ENCODE measurements at places on chromosomes 5 and 9. TPM values are rescaled to one million over a fixed set of nuclear protein-coding genes. Genes with fewer than 3 reads are reported as not detected.

Gene C9
- 0.84 TPM for total RNA-seq

Gene GRM6
- total RNA-seq = not detected

Gene PTGR1
- total RNA-seq = 31.5 TPM

Gene MAMDC2
- total RNA-seq = 41.0 TPM

Gene GGTA1
- 0.38 TPM for total RNA-seq

Gene RPS14
- total RNA-seq = 4,534 TPM

Gene GAPT
- not detected for total RNA-seq

Gene CATSPER3
- 0.85 TPM for total RNA-seq

Gene SLC6A7
- total RNA-seq = not detected

Gene SPATA31A3
- total RNA-seq = not detected

Gene CDHR2
- total RNA-seq = not detected

Gene HAVCR1
- total RNA-seq = not detected

Gene GLRA1
- not detected for total RNA-seq

Gene SIT1
- total RNA-seq = 0.43 TPM

Gene CA9
- 1.6 TPM for total RNA-seq

Gene CDH9
- total RNA-seq = not detected

DNA sequence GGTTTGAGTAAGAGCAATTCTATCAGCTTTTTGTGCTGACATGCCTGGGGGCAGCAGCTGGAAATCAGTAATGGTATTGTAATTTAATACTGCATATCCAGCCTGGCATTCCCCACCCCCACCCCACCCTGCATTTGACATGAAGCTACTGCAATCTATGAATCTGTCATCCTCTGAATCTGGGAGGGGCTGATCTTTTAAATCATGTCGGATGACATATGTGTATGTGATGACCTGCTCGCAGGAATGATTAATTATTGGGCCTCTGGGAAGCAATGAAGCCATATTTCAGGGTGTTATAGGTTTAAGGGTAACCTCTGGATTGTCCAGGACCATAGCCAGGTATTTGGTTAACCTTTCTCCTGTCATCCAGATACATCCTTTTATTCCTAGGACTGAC, 64.6 kb upstream of the RASGRF2 start:
- no peak for DNase-seq

- DNase-seq = no peak
Measured at GRCh38 chr9:105751761-105752160, 57.4 kb downstream of the TMEM38B start.

- no peak for DNase-seq
Measured at GRCh38 chr5:2373631-2374030, 377.8 kb downstream of the IRX2 start.

GRCh38 chr9:138122201-138122600, 244.6 kb downstream of the CACNA1B start:
- DNase-seq = no peak

DNA sequence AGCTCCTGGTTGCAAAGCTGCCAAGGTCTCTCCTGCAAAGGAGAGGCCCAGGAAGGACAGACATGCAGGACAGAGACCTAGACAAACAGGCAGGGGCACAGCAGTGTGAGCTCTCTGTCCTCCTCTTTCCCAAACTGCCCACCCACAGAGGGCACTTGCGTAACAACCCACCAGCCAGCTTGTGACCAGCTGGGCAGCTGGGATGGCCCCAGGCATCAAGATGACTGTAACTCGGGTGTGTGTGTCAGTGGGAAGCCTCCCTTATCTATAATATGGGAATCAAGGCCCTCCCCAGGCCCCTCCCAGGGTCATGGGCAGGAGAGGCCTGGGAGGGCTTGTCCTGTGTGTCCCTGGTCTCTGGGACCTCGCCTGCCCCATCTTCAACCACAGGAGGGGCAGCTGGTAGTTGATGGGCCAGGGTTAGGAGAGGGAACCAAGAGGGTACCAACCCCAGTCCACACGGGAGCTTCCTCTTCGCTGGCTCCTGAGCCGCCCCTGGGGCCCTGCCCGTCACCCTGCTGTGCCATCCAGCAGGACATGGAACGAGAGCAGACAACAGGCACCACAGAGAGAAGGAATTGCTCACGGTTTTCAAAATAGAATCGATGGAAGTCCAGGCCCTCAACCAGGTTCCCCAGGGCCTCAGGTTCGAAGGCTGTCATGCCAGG, 37.9 kb downstream of the SLC6A7 start:
- DNase-seq = no peak

- DNase-seq = no peak
Measured at GRCh38 chr5:73266176-73266738, 93.3 kb downstream of the TMEM174 start.

GRCh38 chr9:71929223-71929622, 17.8 kb downstream of the C9orf85 start:
- no peak for DNase-seq

DNA sequence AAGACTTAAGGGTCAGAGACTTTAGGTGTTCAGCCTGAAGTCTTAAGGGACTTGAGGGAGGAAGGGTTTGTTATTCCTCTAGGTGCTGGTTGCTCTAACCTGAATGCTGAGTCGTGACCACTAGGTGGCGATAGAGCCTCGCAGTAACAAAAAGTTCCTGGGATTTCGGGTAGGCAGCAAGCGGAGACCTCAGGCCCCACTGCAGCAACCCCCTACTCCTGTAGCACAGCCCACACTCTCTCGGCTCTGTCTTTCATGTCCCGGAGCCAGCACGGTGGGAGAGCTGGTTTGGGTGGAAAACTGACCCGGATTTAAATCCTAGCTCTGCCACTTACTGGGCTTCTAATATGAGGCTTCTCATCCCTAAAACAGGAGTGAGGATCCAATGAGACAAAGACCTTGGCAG, 100.3 kb upstream of the PANK3 start:
- DNase-seq = peak; percentile 65

- no peak for DNase-seq
Measured at GRCh38 chr9:137444106-137444790, 3.1 kb upstream of the ENTPD8 start.

GRCh38 chr5:126199467-126199866, 223.7 kb upstream of the GRAMD2B start:
- DNase-seq = no peak

GRCh38 chr5:14244721-14245120, 101.6 kb downstream of the TRIO start:
- DNase-seq = no peak

DNA sequence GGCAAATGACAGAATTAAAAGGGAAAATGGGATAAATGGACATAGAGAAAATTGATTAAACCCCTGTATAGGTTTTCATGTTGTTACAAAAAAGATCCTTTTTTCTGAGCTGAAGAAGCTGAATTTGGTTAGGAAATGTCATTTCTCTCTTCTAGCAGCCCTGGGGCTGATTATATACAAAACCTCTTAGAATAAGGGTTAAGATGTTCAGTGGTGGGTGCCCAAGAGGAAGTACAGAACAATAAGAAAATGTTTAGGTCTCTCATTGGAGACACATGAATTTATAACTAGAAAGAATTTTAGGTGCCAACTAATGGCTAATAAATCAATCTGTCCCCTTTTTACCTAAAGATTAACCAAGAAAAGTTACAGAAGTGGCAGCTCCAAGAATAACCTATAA, 14.2 kb downstream of the ABHD17B start:
- DNase-seq = no peak

DNA sequence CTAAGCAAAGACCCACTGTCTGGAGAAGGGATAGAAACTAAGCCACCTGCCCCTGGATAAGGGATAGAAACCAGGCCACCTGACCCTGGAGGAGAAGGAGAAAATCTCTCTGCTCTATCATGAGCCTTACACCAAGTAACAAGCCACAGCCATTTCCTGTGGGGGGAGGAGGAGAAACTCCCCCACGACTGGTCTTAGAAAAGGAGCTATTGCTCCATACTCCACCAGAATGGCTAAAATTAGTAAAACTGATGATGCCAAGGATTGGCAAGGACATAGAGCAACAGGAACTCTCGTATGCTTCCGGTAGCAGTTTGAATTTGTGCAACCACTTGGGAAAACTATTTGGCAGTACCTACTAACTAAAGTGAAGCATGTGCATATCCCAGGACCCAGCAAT, 70.8 kb downstream of the ACTL7B start:
- no peak for DNase-seq

DNA sequence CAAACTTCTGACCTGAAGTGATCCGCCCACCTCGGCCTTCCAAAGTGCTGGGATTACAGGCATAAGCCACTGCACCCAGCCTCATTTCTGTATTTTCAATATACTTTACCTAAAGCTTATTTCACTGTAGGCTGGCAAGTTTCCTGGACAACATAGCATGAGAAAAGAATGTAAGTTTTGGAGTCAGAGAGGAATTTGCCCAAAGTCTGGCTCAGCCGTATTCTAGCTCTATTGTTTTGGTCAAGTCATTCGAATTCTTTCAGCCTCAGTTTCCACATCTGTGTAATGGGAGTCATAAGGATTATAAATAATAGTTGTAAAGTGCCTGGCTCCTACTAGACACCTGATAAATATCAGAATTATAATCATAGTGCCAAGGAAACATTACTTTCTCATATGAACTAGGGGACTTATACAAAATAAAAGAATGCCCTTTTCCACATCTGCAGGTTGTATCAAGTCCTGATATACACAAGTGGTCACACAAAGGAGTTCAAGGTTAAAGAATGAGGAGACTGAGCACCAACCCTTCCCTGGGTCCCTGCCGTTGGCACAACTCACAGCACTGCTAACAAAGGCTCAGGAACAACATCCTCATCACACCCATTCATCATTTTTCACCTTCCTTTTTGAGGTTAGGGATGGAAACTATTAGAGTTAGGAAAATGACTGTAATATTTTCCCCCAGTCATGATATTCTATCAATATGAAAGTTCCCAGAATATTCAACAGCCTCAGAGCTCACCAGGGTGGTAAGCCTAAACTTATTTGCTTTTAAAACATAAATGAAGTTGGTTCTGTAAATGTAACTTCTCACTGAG, 34.6 kb upstream of the RAI14 start:
- no peak for DNase-seq

DNA sequence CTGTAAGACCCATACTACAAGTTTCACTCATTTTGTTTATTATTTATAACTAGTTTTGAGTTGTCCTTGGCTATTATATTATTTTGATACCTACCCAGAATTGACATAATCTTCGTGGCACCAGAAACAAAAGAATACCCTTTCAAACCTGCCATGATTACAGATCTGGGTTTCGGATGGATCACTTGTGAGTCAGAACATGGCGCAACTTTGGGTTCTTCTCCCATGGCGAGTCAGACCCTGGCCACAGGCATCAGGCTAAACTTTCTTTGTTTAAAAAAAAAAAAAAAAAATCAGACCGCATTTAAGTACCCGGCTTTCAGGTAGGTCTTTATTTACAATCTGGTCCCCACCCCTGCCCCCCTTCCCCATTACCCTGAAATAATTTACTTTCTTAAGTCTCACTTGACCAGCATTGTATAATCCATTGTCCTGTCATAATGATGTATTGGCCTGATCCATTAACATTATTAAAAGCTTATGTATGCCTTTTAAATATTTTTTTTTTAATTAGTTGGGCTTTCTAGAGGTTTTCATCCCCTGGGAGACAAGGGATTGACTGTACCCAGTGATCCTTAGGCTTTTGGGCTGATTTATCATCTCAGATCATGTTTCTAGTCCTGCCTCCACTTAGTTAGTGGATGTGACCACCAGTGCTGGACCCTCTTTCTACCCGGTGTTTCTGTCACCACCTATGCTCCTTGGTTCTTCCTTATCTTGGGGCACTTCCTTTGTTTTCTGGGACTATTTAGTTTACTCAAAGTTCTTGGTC, 43.9 kb downstream of the F2RL2 start:
- DNase-seq = no peak

DNA sequence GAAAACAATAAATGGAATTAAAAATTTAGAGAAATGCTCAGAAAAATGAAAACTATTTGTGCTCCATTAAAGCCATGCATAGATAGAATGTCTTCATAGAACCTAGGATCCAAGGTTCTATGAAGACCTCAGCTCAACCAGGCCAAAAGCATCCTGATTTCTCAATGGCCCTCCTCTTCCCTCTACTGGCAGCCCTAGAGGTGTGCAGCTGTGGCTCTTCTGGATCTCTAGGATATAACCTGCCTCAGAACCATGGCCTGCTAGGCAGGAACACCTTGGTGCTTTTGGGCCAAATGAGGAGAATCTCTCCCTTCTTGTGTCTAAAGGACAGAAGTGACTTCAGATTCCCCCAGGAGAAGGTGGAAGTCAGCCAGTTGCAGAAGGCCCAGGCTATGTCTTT, 15.1 kb downstream of the IFNA1 start:
- no peak for DNase-seq

- DNase-seq = no peak
Measured at GRCh38 chr5:72325566-72326305, 5.6 kb downstream of the PTCD2 start.

DNA sequence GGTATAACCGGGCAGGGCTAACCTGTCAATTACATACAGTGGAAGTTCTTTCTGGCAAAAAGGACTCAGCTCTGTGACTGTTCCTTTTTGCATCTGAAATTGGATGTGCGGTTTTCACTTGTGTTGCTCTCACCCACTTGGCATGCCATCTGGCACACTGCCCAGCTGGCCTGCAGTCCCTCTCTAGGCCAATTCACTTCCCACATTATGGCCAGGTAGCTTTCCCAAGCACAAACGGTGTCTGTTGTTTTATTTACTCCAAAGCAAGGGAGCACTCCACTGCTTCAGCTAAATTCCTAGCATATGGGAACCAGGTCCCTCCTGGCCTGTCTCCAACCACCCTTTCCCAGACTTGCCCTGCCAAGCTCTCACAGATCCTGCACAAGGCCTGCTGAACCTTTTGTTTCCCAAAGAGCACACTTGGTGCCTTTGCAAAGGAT, 132.5 kb downstream of the SEMA6A start:
- DNase-seq = no peak

DNA sequence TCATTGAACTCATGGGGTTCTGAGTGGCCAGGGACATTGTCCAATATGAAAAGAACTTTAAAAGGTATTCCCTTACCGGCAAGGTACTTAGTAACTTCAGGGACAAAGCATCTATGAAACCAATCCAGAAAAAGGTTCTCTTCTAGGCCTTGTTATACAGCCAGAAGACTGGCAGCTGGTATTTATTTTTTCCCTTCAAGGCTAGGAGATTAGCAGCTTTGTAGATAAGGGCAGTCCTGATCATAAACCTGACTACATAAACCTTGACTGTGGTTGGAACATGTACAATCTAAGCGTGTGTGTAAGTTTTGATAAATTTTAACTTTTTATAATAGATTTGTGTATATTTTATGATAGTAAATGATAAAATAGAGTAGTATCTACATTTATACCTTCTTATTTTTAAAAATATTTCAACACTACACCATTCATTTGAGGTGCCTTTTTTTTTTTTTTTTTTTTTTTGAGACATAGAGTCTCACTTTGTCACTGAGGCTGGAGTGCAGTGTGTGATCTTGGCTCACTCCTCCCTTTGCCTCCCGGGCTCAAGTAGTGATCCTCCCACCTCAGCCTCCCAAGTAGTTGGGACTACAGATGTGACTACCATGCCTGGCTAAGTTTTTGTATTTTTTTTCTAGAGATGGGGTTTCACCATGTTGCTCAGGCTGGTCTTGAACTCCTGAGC, 24.5 kb downstream of the RANBP17 start:
- DNase-seq = no peak

GRCh38 chr5:66769030-66769733, 173.0 kb downstream of the MAST4 start:
- DNase-seq = no peak

- no peak for DNase-seq
Measured at GRCh38 chr5:153372425-153373129, 117.9 kb upstream of the GRIA1 start.
